ENCODE measurements at places on chromosomes 4 and X.

- DNase-seq = no peak
Measured at GRCh38 chr4:72712997-72713396, 144.0 kb upstream of the ADAMTS3 start.

GRCh38 chr4:127069675-127070074 lies 563.1 kb upstream of the INTU start:
- DNase-seq = no peak

DNA sequence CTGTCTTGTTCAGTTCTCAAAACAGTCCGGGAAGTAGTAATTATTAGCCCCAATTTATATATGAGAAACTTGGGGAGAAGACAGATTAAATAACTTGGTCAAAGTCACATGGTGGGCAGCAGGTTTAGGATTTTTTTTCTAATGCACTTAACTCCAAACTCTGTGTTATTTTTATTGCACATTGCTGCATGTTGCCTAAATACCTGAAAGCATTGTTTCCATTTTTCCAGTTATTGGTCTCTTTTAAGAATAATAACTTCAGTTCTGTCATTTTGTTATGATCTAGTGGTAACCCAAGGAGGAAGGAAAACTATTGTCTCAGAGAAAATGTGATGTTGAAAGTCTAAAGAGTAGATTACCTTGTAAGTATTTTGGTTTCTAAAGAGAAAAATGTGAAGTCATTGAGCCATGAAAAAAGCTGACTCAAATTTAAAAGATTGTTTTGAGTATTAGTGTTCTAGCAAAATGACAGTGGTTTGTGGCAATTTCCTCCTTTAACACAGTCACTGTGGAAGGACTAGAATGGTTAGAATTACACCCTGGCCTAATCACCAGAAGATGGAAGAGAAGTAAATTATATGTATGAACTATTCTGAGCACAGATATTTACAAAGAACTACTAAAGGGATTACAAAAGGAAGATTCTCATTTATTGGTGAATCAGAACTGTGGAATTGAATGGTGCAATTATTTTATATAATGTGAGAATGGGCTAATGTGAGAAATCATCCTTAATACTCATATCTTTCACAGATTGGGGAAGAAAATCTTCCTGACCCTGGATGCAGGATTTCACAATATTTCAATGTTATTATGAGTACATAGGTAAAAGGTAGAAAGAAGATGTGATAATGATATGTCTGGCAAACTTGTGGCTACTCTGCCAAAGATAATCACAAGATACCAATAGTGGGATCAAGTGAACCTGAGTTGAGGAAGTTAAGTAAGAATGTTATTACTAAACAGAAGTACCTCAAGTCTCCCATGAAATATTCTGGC lies 21.7 kb upstream of the CXCL8 start:
- DNase-seq = no peak

GRCh38 chrX:107646735-107647134 lies 18.4 kb downstream of the PRPS1 start:
- no peak for DNase-seq

DNA sequence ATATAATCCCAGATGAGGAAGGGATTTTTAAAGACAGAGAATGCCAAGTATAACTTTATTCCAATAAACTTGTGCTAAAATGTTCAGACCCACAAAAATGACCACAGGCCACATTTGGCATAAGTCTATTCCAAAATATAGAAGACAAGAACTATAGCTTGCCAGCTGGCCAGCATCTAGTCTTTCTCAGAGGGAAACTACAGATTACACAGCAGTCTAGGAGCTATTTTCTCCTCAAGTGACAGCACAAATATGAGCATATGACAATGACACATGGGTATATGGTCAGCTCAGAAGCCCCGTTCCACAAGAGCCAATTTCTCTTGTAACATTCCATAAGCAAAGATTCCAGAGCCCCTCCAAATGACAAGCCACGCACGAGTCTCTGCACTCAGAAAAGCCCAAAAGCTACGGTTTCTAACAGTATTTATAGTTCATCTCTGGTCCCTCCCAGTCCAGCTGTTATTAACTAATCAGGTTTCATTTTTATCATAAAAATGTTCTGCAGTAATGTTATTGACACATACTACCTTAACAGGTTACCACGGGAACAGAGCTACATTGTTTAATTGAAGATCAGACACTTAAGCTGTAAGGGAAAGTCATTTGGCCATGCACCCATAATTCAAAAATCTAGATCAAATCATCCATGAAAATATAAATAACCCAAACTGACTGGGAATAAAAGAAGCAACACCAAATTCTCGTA lies 70.3 kb downstream of the RAB28 start:
- DNase-seq = no peak

- DNase-seq = no peak
Measured at GRCh38 chrX:48589482-48590162, 7.7 kb upstream of the WDR13 start.

DNA sequence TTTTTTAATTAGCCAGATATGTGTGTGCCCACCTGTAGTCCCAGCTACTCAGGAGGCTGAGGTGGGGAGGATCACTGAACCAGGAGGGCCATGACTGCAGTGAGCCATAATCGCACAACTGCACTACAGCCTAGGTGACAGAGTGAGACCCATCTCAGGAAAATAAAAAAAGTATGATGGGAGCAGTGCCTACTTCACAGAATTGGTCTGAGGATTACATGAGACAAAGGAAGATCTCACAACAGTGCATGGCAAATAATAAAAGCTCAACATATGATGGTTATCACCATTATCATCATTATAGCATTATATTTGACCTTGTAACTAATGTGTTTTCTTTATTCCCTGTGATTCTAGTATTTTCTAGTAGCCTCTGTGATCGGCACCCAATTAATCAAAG lies 19.9 kb upstream of the DCHS2 start:
- DNase-seq = no peak

DNA sequence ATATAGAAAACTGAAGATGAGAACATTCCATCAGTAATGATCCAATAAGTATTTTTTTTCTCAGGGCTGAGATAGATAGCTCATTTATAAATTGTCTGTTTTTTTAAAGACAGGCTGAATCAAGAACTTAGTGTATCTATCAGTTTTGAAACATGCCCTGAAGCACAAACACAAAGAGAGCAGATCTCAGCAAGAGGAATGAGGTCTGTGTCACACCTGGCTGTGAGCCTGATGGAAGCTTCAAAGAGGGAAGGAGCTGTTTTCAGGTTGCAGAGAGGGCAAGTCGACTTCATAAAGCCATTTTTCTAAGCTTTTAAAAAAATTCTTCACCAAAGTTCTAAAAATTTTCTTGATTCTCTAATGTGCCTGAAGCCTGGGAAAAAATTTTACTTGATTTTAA lies 434.9 kb downstream of the PDGFC start:
- DNase-seq = no peak

GRCh38 chrX:13938829-13939530 lies 90.7 kb downstream of the GEMIN8 start:
- DNase-seq = no peak

DNA sequence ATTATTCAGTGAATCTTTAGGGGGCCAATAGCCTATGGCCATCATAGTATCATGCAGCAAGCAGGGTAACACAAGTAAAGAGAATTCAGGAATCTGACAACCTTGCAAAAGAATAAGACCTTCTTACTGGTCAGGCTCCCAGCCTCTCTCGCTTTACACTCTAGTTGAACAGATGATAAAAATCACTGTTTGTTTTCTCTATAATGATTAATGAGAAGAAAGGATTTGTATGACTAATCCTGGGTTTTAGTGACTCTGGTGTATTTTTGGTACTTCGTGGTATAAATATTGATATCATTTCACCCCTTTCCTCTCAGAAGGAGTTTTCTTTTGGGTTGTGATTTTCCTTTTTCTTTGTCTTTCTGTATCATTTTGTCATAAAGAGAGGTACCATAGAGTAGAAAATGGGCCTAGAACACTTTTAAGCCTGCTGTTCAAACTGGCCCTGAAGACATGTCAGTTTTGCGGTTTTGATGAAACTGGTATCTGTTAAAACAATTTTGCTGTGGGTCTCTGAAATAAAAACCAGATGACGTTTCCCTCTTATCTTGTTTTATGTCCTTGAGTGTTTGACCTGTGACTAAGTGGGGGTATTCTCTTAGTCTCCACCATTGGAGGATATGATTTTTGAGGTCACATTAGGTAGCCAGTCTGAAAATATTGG lies 294.9 kb upstream of the TBX22 start:
- DNase-seq = no peak

GRCh38 chr4:53501561-53501960 lies 89.7 kb downstream of the LNX1 start:
- no peak for DNase-seq
